ENCODE measurements at places on chromosomes 6 and 20. TPM values are rescaled to one million over a fixed set of nuclear protein-coding genes. Genes with fewer than 3 reads are reported as not detected.
A peak's percentile ranks its signal among the peaks of the same experiment; 100 is the strongest.

DNA sequence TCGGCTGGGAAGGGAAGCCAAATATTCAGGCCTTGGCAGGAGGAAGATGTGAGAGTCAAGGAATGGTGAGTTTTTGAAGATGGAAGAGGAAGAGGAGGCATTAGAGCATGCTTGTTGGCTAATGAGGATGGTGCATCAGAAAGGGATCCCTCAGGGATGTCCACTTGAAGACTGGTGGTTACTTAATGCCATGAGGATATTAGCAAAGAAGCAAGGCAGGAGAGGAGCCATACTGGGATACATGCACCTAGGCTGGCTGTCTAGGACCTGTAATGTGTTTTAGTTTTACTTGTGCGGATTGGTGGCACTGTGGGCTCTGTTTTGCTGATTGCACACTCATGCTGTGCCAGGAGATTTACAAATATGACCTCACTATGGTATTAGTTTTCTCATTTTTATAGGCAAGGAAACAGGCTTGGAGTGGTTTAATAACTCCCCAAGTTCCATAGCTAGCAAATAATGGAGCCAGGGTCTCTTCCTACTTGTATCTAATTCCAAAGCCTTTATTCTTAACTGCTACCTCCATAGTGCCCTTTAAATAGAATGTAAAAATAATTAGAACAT is 37.8 kb downstream of the NCOA7 start:
- DNase-seq = no peak

GRCh38 chr6:28218312-28219248 is 6.5 kb upstream of the ZSCAN9 start:
- peak; percentile 47 for DNase-seq

GRCh38 chr6:122438975-122439374 is 32.6 kb downstream of the SERINC1 start:
- no peak for DNase-seq

DNA sequence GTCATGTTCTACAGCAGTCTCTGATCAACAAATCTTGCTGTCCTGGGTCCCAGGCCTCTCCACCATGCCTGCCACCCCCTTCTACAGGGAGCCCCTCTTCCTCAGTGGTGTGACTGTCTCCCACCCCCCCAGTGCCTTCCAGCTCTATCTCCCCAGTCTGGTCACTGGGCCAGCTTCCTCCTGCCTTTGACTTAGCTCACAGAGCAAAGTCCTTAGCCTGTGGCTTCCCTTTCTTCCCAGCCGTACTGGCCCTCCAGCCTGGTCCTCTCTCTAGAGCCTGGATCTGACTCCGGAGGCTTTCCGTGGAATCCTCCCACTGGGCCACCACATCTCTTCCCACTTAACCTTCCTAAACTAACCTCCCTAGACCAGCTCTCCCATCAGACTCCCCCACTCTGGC is 17.0 kb downstream of the MAPK13 start:
- no peak for DNase-seq

DNA sequence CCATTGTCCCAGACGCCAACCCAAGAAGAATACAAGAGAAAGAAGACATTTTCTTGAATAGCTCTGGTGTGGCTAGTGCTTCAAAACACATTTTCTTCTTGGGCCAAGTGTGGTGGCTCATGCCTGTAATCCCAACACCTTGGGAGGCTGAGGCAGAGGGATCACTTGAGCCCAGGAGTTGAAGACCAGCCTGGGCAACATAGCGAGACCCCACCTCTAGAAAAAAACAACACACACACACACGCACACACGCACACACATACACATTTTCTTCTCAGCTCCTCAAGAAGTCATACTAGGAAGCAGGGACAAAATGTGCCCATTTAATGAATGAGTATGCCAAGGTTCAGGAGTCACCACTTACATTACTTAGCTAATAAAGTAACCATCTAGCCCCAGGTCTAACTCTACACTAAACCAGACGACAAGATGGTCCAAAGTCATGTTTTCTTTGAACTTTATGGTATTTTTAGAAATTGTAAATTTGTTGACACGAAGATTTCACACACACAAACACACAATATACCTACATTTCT is 68.8 kb downstream of the ZMYND8 start:
- DNase-seq = no peak

DNA sequence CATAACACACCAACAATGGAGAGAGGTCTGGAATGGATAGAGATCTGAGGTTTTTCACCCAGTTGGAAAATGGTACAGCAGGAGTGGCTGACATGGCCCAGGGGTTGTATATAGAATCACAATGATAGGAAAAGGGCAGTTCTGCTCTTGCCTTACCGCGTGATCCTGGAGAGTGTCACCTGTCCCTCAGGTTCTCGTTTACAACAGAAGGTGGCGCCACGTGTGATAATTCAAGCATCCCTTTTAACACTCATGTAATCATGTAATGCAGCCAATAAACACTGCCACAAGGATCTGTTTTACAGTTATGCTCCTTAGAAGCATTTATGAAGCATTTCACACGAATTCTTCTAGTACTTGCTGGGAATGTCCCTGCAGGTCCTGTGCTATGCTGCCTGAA is 12.9 kb upstream of the WFDC2 start:
- DNase-seq = no peak

Gene DLL1
- 1.6 TPM for total RNA-seq

Gene TRIM27
- total RNA-seq = 54.5 TPM

Gene ESR1
- 0.05 TPM for total RNA-seq

Gene ECHDC1
- total RNA-seq = 39.3 TPM

Gene PRKN
- 1.5 TPM for total RNA-seq
